ENCODE measurements at places on chromosomes 6 and 20.

DNA sequence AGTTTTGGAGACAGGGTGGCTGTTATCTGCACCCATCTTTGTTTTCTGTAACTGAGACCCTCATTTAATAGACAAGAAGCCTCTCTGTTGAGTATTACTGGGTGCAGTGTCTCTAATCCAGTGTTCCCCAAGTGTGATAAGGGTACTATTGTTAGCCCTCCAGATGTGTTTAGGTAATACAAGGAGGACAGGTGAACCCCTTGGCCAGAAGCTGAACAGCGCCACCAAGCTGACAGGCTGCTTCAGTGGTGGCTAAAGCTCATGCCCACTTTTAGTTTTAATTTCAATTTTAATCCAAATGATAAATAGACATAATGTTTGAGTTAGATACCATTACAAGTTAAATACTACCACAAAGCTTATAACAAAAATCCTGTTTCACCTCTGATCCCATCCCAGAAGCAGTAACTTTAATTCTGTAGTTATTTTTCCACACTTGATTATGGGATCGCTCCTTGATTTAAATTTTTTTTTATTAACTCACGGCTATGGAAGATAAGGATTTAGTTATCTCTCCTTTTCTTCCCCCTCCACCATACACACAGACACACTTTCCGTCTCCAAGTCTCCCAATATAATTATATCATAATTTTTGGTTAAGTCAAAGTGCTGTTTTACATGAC is 8.4 kb upstream of the STK35 start:
- no peak for DNase-seq

- no peak for DNase-seq
These were observed 27.2 kb upstream of the EFHC1 start for GRCh38 chr6:52392944-52393343.

- no peak for DNase-seq
These were observed 49.2 kb upstream of the FOXC1 start for GRCh38 chr6:1560281-1561058.

- no peak for DNase-seq
These were observed 32.8 kb downstream of the KIAA1755 start for GRCh38 chr20:38227420-38228360.

GRCh38 chr20:8627340-8628004 is 441.4 kb upstream of the PLCB4 start:
- DNase-seq = no peak

DNA sequence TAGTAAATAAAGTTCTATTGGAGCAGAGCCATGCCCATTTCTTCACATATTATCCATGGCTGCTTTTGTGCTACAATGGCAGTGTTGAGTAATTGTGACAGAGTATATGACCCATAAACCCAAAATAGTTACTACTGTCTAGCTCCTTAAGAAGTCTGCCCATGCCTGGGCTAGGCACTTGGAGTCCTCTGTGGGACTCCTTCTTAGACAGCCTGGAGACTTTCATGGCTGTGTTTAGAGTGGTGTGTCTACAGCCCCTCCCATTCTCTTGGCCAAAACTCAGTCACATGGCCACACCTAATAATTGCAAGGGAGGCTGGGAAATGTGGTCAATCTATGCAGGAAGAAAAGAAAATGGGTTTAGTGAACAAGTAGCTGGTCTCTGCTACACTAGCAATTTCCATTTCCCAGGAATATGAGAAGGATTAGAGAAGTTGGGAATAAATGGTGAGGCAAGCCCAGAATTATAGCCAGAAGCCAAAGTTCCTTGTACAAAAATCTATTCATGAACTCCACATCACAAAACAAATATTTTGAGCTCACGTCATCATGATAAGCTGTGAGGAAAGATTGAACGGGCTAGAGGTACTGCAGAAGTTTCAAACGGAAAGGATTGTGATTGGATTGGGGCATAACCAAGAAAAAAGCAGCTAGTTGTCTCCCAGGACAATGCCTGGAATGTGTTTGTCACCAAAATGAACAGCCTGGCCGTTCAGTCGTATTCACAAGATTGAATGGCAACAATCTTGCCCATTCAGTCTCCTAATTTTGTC is 251.8 kb upstream of the PLN start:
- no peak for DNase-seq

- no peak for DNase-seq
These were observed 38.1 kb downstream of the UQCC1 start for GRCh38 chr20:35373661-35374060.

- DNase-seq = no peak
These were observed 52.9 kb downstream of the FAM83B start for GRCh38 chr6:54899442-54899841.

GRCh38 chr6:157789861-157790260 is 33.2 kb upstream of the SNX9 start:
- DNase-seq = no peak

DNA sequence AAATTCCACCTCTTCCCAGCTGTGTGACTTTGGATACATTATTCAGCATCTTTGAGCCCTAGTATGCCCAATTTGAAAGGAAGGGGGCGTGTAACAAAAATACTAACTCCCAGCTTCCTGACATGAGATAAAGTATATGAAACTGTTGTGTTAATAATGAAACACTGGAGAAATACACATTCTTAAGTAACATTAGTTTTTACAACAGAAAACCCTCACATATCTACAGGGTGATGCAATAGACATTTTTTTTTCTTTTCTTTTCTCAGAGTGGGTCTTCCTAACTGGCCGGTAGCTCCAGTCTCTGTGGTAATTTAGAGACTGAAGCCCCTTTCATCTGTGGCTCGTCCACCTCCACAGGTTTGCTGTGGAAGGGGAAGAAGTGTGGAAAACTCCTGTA is 79.5 kb downstream of the CD83 start:
- DNase-seq = no peak

GRCh38 chr20:53805895-53806384 is 212.3 kb upstream of the ZNF217 start:
- DNase-seq = no peak

DNA sequence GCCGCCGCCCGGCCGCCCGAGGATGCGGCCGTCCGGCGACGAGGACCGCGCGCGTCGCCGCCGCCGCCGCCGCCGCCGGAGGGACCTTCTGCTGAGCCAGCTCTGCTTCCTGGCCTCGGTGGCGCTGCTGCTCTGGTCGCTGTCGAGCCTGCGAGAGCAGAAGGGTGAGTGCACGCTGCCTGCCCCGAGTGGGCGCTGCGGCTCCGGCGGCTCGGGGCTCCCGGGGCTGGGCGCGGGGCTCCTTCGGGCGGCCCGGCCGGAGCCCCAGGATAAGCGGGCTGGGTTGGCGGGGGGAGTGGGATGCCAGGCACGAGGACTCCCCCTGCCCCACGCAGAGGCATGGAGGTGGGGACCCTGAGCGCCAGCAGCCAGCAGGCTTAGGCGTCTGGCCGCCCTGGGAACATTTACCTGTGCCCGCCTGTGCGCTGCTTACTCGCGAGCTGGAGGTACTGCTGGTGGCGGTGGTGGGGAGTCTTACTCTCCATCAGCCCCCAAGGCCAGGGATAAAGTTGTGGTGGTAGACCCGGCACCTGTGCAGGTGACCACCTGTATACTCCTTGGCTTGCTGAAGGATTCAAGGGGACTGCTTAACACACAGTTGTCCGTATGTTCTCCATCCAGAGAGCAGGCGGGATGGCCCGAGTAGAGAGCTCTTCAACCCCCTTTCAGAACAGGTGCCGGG is 520 bp downstream of the SLC24A3 start:
- DNase-seq = no peak

GRCh38 chr20:12679447-12679846 is 329.3 kb upstream of the SPTLC3 start:
- no peak for DNase-seq

- DNase-seq = no peak
These were observed 97.8 kb downstream of the OTOR start for GRCh38 chr20:16846006-16846405.

DNA sequence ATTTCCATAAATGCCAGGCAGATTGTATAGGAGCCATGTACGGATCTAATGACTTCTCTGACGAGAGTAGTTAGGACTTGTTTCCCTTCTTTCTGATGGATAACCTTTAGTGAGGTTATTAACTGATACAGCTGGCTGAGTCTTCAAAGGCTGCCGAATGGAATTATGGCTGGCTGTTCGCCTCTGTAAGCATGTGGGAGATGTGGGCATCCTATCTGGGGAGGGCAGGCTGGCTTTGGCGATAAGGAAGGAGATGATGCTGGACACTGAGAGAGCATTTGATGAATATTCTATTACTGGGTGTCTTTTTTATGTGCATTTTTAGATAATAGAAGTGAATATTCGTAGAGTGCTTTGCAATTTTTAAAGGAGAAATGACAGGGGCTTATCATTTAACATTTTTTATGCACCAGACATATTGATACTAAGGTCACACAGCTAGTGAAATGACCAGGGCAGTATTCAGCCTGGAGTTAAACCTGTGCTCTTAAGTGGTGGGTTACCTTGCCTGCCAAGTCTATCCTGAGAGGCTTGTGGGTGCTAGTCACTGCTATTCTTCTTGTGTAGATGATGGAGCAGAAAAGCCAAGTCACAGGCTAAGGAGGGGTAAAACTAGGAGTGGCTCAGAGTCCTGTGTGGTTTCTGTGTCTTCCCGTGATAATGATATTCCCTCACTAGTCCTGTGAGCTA is 3.1 kb downstream of the PBOV1 start:
- no peak for DNase-seq

DNA sequence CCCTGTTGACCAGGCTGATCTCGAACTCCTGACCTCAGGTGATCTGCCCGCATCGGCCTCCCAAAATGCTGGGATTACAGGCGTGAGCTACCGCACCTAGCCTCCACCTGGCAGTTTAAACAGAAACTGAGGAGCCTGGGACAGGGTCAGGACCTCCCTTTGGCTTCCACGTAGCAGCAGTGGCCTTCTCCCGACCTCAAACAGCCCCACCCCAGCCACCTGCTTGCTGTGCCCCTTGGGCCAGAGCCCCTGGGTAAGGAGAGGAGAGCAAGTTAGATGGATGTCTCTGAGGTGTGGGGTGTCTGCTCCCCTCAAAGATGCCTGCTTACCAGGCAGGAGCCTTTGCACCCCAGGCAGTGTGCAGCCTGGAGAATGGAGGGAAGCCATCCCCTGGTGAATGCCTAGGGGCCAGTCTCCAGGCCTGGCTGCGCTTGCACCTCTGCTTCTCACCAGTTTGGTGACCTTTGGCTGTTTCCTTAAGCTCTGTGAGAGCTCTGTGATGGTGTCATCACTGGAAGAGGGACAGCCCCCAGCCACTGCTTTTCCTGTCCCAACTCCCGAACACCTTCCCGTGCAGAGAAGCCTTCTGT is 42.1 kb upstream of the MDFI start:
- no peak for DNase-seq

GRCh38 chr20:50632236-50632635 is 59.1 kb downstream of the RIPOR3 start:
- no peak for DNase-seq

DNA sequence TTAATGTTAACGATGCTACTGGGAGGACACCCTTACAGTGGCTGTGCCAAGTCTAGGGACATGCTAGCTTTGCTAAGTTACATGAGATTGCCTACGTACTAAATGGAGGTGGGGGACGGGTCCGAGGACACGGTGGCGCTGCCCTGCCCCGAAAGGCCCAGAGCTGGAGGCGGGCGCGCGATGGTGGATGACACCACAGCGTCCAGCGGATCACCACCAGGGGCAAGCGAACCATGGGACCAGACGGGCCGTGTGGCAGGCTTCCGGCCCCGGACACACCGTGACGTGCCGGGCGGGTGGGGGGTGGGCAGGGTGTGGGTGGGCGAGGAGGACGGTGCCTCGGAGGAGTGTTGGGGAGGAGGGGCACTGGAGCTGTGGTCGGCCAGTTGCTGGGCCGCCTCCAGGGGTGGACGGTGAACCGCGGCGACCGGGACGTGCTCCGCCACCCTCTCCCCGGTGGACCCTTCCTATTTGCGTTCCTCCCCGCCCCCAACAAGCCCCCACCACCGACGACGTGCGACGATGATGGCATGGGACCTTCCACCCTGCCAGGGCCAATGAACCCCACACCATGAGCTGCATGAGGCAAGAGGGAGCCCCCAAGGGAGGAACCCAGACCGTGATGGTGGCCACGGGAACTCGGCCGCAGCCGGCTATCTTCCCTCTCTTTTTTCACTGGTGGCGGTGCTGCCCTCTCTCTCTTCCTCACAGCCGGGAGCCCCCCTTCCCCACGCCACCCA is 773.3 kb upstream of the DEFB115 start:
- no peak for DNase-seq

- DNase-seq = no peak
These were observed 130.5 kb downstream of the ANKRD60 start for GRCh38 chr20:58097943-58098342.

DNA sequence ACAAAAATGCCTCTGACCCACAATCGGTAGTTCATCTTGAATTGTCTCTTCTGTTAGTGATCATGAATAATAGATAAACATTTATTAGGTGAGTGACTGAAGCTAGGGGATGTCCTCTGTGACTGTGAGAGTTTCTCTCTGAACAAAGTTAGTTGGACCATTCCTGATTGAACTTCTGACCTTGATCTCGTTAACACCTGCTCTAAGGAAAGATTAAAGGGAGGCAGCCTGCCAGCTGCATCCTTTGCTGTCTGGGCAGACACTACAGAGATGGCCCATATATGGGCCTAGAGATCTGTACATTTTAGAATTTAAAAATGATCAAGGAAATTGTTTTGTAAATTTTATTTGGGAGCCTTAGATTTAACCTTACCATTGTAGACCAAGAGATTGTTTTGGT is 27.3 kb downstream of the MAPK14 start:
- DNase-seq = no peak

GRCh38 chr6:22164236-22164635 is 132.6 kb downstream of the PRL start:
- no peak for DNase-seq

GRCh38 chr6:1079525-1079924 is 232.4 kb upstream of the FOXQ1 start:
- DNase-seq = no peak

- DNase-seq = no peak
These were observed 146.9 kb downstream of the KHDC1L start for GRCh38 chr6:73078333-73078862.

Measured in activated naive CD4-positive, alpha-beta T cell (primary cell).